ENCODE measurements at places on chromosomes 5 and 9.

DNA sequence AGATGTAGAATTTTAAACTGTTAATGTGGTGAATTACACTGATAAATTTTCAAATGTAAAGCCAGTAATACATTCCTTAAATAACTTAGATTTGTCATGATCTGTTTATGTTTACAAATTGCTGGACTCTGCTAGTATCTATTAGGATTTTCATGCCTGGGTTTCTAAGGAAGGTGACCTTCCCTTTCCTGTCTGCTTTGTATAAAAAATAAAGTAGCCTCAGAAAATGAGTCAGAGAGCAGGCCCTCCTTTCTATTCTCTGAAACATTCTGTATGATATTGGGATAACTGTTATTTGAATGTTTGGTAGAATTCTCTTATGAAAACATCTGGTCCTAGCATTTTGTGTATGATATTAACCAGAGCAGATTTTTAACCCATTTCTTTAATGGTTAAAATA, 255.3 kb downstream of the SYK start:
- peak; percentile 31 for DNase-seq

DNA sequence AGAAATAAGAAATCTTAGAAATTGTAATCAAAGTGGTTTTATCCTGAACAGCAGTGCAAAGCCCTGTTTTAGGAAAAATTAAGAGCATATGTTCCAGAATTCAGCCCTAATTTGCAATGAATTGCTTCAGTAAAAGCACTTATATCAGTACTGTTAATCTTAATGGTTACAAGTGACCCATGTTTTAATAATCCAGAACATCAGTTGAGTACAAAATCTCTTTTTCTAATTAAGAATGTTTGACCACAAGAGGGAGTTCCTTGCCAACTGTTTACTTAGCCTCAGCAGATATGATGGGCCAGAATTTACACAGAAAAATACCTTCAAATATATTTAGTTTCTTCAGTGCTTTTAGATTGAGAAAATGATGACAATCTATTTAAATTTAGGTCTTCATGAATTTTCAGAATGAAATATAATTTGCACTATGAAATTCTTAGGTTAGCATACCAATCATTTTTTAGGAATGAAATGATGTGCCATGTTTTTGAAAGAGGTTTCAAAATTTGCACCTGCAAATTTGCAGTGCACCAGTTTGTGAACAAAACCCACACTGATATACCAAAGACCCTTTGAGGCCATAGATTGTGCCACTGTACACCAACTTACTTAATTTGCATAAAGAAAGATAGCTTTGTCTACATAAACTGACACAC, 926.3 kb upstream of the ARRDC3 start:
- DNase-seq = peak; percentile 52

DNA sequence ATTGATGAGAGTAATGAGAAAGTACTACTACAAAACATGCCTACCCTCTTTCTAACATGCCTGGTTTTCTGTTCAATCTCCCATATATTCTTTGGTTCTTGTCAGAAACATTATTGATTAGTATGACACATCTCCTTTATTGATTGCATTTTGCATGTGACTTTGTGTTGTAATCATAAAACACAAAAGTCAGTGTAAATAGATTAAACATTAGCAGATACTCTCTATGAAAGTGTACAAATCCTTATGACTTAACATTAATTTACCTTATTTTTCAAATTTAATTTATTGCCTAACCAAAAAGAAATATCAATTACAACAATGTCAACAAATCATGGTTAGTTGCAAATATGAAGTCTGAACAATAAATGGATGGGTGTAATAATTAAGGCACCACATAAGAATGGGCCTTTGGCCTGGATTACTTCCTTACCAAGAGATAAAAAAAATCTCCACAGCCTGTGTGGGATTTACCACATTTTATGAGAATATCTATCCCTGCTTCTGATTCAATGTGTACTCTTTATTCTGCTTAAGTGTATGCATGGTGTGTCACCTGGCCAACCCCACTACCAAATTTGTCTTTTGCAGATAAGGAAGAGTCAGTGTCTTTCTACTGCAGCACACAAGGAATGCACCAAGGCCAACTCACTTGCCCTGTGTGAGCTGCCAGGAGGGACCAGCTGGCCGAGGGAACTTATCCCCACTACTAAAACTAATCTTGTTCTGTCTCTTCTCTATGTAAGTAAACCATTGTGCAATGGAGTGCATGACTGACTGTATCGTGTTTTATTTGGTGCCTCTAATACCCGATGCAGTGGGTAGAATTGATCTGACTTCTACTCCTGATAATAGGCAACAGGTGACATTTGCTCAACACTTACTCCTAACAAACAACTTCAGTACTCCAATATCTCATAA, 1001.9 kb upstream of the CDH10 start:
- no peak for DNase-seq

GRCh38 chr5:38595132-38595745, 38.8 kb upstream of the LIFR start:
- peak; percentile 70 for DNase-seq

GRCh38 chr5:95686651-95687050, 3.9 kb upstream of the SPATA9 start:
- peak; percentile 14 for DNase-seq

DNA sequence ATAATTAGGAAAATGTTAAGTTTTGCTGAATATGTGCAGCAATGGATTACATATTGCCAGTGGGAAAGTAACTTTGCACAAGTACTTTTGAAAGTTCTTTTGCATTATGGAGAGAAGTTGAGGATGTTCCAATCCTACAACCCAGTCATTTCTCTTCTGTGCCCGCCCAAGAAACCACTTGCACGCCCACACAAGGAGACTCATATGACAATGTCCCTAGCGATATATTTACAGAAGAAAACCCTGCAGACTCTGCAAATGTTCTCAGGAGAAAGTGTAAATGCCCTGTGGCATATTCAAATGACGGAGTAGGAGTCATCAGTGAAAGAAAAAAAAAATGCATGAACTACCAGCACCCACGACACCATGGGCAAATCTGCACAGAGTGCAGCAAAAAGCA, 356.5 kb downstream of the CTNND2 start:
- DNase-seq = no peak

GRCh38 chr5:53453898-53454718, 26.3 kb upstream of the FST start:
- DNase-seq = no peak

DNA sequence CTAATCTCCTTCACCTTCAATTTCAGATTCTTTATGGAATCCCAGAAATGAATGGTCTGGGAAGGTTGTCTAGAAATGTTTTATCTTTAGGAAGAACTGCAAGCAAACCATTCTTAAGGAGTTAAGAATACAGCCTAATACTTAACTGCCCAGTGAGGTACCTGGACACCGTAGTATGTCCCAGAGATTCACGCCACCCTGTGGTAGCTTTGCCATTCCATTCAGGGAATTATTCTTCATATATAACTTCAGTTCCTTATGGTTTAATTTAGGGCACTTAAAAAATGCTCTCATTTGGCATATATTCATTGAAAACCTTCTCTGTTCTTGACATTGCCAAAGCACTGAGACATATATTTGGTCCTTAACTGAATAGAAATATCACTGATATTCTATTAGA, 49.7 kb downstream of the ACTBL2 start:
- DNase-seq = no peak

- DNase-seq = no peak
These were observed 17.7 kb downstream of the S1PR3 start for GRCh38 chr9:89008744-89009545.

DNA sequence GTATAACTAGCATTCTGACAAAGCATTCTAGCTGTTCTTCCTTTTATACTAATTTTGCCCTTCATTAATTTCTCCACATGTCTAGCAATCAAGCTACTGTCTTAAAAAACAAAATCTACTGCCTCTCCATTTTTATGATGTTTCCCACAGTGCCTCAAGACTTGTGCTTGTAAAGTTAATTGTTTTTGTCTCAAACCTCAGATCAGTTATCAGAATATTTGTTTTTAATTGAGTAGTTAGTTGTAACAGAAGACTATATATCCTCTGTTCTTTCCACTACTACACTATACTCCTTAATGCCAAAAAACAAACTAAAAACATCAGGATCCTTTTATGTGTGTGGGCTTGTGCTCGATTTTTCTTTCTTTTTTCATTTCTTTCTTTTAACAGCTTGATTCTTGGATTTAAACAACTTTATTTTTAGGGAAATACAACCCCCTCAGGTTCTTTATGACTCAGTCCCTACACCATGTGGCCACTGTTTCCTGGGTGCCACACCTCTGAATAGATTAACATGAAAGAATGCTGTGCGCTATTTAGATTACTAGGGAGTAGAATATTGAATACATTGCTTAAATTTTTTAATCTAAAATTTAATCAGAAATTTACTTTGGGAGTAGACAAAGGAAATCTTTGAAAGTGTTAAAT, 1.2 kb downstream of the ASPN start:
- DNase-seq = no peak

- DNase-seq = no peak
These were observed 545.4 kb upstream of the TLE4 start for GRCh38 chr9:79026316-79026715.

GRCh38 chr9:4371108-4371507, 71.2 kb upstream of the GLIS3 start:
- peak; percentile 90 for DNase-seq

- no peak for DNase-seq
These were observed 1.8 kb upstream of the HMCN2 start for GRCh38 chr9:130263601-130264413.

GRCh38 chr9:11257992-11258391, 645.2 kb upstream of the PTPRD start:
- no peak for DNase-seq

GRCh38 chr9:120465685-120466407, 114.1 kb downstream of the CDK5RAP2 start:
- DNase-seq = no peak

- DNase-seq = no peak
These were observed 473.1 kb downstream of the DIRAS2 start for GRCh38 chr9:90169490-90169889.

GRCh38 chr9:108889649-108890067, 27.6 kb downstream of the ACTL7A start:
- no peak for DNase-seq

DNA sequence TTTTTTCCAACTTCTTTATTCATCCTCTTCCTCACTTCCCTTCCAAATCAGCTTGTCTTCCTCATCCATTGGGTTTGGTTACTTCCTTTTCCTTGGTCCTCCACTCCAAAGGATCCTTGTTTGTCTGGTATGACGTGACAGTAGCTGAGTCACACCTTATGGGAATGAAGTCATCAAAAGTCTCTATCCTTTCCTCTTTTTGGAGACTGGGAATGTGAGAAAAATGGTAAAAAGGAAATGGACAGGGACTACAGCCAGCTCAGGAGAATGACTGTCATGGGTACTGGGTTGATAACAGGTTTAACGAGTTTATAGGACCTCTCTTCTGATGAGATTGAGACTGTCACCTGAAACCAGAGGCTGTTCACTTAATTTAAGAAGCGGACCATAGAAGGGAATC, 76.2 kb upstream of the MYO10 start:
- DNase-seq = no peak

GRCh38 chr5:1001406-1002270, 7.0 kb upstream of the NKD2 start:
- DNase-seq = no peak

DNA sequence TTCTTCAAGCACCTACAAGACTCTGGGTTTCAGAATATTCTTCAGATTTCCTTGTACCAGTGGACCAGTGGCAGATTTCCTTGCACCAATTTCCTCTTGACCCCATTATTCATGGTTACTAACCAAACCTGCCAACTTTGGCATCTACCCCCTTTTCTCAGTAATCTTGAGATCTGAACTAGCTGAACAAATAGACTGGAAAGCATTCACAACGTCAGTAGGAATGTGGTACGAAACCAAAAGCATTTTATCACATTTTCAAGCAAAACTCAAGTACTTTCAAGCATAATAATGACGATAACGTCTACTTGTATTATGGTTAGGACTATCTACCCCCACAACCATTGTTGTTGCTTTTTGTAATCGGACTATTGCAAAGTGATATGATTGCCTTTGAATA, 1217.3 kb downstream of the PTPRD start:
- DNase-seq = no peak

DNA sequence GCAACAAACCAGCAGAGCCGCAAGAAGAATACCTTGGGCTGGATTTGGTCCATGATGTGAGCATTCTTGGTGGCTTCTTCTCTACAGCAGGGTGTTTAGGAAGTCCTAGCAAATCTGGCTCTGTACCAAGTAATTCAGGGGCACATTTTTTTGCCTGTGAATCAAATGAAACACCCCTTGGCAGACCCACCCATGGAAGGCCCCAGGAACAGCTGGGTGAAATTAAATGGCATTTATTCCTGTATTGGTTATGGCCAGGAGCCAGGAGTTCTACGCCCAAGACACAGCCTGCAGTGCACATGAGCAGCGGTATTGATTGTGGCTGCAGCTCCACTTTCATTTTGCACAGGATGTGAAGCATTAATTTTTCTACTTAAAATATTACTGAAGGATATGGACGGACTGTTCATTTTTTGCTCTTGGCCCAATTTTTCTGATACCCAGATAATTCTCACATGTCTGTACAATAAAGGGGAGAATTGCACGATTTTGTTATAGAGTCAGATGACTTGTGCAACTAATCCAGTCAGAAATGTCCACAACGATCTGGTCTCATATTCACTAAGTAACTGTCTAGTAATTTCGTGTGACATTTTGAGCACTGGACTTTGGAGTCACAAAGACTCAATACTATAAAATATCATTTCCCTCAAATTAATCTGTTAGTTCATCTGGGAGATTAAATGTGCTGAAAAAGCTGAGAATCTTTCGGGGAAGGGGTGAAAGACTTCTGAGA, 120.7 kb upstream of the APC start:
- DNase-seq = no peak

- peak; percentile 75 for DNase-seq
These were observed 40.0 kb downstream of the PAPPA start for GRCh38 chr9:116193636-116194035.

DNA sequence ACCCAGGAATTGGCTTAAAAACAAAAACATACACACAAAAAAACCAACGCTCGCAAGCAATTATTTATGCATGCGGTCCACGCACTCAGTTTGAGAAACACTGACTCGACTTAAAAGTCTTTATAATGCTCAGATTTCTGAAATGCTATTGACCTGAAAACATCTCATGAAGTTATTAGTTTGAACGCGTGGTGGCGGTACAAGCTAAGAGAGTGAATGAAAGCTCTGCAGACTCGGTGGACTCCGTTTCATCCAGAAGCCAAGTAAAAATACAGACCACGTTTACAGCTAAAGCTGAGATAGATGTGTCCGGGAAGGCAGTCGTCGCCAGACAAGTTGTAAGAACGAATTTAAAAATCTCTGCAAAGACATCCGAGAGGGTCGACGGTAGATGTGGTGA, at the start of gene PCDHB6:
Gene PCDHB6, plus strand, starts transcription at position 246 of the 400 bp plus-strand sequence. CDS start 201 bp downstream, outside the sequence.
- DNase-seq = peak; percentile 19

GRCh38 chr5:32023816-32024215, 150.3 kb downstream of the GOLPH3 start:
- DNase-seq = no peak

GRCh38 chr9:20031836-20032235, 243.0 kb upstream of the SLC24A2 start:
- DNase-seq = no peak

Measured in AG08395 (cell line).